ENCODE measurements at places on chromosomes 4 and X.

DNA sequence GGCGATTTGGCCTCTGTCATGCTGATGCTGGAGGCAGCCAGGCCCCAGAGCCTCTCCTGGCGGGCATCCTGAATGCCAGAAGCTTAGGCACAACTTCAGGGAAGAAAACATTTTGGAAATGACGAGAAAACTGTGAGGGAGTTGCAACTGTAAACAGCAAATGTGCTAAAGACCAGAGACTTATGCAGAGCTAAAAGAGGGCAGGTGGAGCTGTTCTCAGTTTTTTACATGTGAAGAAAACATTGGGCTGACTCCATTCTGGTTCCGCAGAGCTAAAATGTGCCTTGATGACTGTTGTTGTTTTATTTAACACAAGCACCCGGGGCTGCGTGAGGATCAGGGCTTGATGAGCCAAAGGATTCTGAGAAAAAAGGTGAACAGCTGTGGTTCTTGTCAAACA, 10.8 kb upstream of the ARX start:
- no peak for DNase-seq

GRCh38 chrX:26954029-26954428, 509.1 kb downstream of the PPP4R3C start:
- DNase-seq = no peak

GRCh38 chr4:63460075-63460474, 949.2 kb downstream of the TECRL start:
- DNase-seq = no peak

DNA sequence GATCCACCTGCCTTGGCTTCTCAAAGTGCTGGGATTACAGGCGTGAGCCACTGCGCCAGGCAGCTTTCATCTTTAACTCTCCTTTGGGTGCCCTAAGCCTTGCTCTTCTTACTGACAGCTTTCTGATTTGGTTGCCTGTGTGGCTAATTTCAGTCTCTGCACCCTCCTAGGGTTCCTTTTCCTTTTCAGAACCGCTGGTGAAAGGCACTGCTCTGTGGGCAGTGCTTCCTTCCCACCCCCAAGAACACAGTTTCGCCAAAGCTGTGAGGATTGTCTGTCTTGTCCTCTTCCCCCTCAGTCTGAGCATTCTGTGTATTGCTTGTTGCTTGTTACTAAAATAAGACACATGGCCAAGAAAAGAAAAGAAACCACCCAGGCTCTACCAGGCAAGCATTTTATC, 101.4 kb upstream of the FRMPD3 start:
- DNase-seq = no peak

DNA sequence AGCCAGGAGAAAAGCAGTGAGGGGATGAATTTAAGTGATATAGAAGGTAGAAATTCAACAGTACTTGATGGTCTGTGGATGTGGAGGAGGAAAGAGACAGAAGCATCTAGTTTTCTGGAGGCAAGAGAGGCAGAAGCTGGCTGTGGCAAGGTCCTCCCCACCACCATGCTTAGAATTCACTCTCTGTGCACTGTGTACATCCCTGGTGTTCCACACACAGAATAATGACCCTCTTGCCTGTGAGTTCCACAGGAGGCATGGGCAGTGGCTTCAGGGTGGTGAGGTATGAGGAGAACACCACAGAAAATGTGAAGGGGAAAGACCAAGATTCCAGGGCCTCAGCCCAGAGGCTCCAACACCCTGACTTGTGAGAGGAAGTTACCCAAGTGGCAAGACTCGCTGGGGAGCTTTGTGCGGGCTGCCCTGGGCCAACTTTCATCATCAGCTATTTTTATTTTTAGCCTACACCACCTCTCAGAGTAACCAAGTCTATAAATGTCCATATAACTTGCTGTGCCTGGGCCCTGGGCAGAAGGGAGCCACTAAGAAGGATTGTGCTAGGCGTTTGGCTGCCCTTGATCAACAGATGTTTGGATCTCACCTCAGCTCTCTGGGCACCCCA, 7.8 kb upstream of the INTS6L start:
- DNase-seq = no peak

DNA sequence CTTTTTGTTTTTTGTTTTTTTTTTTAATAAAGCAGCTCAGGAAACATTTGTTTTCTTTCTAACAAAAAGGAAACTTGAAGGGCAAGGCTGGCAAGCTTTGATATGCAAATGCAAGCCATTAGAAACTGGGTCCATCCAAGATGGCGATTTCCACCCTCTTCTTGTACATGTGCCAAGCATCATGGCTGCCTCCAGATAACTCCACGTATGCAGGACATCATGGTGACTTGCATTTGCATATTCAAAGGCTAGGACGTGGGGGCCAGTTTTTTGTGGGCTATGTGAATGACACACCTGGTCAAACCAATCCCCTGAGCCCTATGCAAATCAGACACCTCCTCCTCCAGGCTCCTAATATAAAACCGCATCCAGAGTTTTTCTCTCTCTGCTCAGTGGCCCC, 692.6 kb downstream of the FAM133A start:
- DNase-seq = no peak

DNA sequence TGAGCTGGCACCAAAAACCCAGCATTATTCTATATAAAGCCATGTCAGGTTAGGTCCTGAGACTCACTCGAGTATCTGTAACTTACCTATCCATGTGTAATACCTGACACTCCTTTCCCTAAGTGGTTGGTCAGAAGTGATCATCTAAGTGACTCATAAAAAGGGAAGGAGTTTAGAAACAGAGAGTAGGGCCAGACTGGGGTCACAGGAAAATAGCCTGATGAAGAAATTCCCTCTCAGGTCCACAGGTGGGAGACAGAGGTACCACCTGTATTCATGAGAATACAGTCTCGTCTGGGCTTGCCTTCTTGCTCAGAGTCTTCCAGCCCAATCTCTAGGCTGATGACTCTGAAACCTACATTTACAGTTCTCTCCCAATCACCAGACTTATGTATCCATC, 161.8 kb upstream of the MAP3K15 start:
- no peak for DNase-seq

GRCh38 chr4:100649417-100649816, 131.6 kb upstream of the EMCN start:
- DNase-seq = no peak

- DNase-seq = no peak
These were observed 74.2 kb upstream of the EGFL6 start for GRCh38 chrX:13495232-13495631.

- no peak for DNase-seq
These were observed 1.8 kb downstream of the MED28 start for GRCh38 chr4:17616283-17616682.

- no peak for DNase-seq
These were observed 497.6 kb downstream of the CCSER1 start for GRCh38 chr4:90624781-90625180.

DNA sequence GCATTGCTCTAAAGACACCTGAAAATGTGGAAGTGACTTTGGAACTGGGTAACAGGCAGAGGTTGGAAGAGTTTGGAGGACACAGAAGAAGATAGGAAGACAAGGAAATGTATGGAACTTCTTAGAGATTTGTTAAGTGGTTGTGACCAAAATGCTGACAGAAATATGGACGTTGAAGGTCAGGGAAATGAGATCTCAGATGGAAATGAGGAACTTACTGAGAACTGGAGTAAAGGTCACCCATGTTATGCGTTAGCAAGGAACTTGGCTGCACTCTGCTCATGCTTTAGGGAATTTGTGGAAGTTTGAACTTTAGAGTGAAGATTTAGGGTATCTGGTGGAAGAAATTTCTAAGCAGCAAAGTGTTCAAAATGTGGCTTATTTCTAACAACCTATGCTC, 99.4 kb downstream of the FAM13A start:
- DNase-seq = peak; percentile 77

DNA sequence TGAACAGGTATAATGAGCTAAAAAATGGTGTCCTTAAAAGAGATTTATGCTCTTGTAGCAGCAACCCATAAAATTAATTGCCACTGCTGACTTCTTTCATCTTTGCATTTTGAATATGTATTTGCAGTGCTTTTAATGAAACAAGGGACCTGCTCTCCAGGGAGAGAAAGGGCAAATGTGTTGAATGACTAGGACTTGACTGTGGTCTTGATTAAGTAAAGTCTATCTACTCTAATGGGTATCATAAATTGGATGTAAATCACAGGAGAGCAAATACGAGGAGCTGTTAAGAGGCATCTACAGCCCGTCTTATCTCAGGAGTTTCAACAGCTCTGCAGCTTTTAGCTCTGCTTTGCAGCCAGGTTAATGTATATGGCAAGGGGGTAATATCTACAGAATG, 216.4 kb downstream of the PALLD start:
- DNase-seq = no peak

DNA sequence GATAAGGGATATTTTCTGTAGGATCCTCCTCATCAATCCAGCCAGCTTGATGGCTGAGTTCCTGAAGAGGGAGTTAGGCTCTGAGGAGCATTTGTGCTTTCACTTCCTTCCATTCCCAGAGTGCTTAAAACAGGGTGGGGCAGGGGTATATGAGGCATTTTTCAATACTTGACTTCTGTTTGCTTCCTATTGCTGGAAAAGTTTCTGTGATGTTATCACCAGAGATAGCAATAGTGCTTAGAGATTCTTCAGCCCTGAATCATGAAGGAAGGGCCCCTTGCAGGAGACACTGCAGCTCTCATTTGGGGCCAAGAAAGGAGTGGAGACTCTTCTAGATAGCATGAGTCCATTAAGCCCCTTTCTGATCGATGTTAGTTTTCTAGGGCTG, 166.7 kb upstream of the RPS6KA3 start:
- no peak for DNase-seq
